Stimulated activated CD8-positive, alpha-beta memory T cell treated with anti-CD3 and anti-CD28 coated beads, Interleukin-7, amount 100 ng/mL, for 1 hour (primary cell): ENCODE measurements at places on chromosomes 3 and 15.

DNA sequence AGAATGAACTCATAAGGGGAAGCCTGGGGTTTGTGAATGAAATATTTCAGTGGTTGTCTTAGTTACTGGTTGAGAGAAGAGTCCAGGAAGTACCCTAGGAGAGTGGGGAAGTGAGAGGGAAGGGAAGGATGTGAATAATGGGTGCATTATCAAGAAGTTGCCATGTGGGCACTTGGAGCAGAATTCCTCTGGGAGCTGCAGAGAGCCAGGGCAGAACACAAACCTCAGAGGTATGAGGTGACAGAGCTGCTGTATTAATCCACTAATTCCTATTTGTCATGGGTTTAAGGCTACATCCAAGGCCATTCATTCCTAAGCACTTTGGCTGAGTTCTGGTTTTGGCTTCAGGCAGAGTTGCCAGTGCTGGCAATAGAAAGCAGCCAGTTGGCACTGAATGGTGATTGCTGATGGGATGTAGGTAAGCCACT lies 29.0 kb downstream of the NDUFB4 start:
- no peak for DNase-seq

- DNase-seq: no peak
Measured at GRCh38 chr15:99416191-99417188, 149.3 kb upstream of the MEF2A start.

- no peak for DNase-seq
Measured at GRCh38 chr15:85592148-85592547, 202.6 kb downstream of the KLHL25 start.

DNA sequence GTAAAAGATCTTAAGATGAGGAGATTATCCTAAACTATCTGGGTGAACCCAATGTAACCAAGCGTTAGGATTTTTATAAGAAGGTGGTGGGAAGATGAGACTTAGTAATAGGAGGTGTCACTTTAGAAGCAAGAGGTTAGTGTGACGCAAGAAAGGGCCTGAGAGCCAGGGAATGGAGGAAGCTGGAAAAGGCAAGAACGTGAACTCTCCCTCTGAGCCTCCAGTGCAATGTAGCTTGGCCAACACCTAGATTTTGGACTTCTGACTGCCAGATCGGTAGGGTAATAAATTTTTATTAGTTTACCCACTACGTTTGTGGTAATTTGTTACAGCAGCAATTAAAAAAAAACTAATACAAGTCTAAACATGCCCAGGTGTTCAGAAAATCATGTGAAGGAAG lies 20.8 kb upstream of the CNTN6 start:
- no peak for DNase-seq

DNA sequence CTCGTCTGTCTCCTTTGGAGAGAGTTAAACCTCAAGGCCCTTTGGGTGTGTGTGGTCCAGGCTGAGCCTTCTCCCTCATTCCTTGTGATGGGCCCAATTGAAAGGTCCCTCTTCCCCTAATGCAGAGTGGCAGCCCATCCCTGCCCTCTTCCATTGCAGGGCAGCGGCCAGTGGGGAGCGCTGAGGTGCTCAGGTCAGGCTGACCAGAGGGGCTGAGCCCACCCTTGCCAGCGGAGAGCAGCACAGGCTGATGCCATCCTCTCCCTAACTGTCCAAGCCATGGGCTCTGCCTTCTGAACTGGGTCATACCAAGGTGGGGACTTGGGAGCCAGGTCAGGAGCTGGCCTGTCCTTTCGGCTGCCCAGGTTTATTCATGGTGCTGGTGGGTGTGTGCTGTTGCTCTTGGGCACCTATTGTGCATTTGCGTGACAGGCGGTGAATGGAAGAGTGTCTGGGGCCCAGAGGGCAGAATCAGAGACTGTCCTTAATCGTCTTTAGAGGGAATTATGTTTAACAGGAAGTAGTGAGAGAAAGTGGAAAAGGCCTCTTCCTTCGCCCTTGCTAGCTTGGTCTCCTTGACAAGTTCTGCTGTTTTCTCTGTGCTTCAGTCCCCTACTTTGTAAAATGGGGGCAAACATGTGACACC lies 96.9 kb downstream of the VGLL4 start:
- no peak for DNase-seq

- DNase-seq: no peak
Measured at GRCh38 chr15:71575474-71576045, 234.8 kb upstream of the NR2E3 start.

DNA sequence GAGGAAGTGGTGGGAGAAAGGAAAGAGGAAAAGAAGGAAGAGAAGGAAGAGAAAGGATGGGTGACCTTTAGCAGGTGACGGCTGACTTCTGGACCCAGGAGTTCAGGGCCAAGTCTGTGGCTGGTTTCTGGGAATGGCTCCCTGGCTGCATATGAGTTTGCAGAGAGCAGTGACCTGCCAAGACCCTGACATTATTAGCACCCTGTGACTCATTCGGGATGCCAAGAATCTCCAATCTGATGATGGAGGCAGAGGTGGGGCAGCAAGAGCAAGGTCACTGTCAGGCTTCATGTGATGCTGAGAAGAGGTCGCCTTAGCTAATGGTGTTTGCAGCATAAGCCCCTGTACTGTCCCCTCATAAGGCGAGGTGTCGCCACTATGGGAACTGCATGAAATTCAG lies 42.6 kb downstream of the MYZAP start:
- no peak for DNase-seq

- DNase-seq: no peak
Measured at GRCh38 chr3:9864200-9864927, 15.7 kb downstream of the CIDEC start.

- no peak for DNase-seq
Measured at GRCh38 chr15:55586808-55587207, 1.3 kb downstream of the PYGO1 start.

DNA sequence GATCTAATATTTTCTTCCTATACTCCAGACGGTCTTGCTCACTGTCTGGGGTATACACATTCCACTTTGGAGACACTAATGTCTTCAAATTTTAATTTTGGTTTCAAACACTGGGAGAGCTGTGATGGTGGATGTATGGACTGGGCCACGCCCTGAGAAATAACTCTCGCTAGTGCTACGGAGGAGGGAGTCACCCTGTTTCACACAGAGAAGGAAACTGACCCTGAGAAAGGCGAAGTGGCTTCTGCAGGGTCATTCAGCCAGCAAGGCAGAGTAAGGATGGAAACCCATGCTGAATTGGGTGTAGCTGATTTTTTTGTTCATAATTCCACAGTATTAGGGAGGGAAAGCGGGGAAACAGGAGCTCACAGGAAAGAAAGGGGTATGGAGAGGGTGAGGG lies 8.6 kb upstream of the SKIC8 start:
- DNase-seq: no peak

- no peak for DNase-seq
Measured at GRCh38 chr3:186054792-186055352, 54.0 kb downstream of the ETV5 start.

DNA sequence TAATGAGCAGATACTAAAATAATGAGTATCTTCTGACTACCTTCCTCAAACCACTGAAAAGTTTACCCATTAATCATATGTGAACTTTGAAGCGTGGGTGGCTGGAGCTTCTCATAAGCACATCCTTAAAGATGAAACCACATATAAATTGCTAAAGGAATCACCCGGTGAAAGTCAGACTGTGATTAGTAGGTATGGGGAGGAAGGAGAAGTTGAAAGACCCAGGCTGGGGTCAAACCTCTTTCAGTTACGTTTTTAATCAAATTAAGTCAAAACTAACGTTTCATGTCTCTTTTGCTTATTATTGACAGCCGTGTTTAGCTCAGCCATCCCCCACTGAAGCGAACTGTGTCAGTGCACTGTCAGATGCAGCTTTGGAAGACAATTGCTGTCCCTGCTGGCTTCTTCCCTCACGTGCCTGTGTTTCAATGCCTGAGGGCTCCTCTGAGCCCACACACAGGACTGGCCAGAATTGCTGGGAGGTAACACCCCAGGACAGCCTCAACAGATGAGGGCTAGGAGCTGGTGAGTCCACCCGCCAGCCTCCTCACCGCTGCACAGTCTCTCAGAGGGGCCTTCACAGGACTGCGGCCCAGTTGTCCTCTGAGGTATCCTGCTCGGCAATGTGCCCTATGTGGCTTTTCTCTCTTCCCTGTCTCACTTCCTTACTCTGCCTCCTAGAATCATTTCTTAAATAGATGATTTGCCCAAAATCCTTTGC lies 29.3 kb upstream of the SH3BP5 start:
- no peak for DNase-seq

DNA sequence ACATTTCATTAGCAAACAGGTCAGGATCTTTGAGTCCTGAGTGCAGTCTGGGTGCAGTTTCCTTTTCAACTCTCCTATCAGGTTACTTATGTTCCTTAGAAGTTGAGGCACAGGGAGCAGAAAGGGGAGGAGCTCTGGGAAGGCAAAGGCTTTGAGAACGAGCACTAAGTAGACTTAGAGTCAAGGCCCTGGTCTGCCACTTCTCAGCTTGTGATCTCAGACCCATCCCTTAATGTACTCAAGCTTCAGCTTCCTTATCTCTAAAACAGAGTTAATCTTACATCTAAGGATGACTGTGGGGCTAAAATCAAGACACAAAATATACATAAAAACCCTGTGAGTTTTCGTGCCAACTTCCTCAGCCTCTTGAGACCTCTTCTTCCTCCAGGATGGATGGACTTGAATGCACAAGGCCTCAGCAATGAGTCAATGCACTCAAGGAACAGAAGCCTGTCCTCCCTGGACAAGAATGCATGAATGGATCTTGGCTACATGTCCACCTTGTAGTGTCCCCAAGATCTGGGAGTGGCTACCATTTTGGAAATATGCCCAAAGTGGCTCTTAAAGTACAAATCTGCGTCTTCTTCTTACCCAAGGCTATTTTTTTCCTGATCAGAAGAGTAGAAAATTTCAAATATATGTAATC lies 105.1 kb downstream of the WDR76 start:
- no peak for DNase-seq

DNA sequence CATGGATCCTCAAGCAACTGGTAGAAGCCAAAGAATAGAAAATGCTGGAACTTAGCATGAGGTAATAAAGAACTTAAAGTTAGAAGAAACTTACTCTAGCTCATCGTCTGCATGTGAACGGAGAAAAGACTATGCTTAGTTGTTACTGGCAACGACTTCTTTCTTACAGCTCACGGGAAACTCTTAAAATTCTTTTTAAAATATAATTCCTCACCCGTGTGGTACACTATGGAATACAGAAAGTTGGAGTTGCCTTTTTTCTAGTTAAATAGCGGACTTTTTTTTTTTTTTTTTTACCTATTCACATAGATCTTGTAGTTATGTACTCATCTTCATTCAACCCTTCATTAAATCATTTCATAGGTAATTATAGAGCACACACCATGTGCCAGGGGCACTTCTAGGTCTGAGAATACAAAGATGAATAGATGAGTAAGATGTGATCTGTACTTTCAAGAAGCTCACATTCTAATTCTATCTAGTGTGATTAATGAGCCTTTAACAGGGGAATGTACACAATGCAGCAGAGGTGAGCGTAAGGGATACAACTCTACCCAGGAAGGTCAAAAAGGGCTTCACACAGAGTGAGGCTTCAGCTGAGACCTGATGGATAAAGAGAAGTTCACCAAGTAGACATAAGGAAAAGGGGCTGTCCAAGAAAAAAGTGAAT lies 18.4 kb upstream of the KCNMB2 start:
- DNase-seq: no peak

- DNase-seq: no peak
Measured at GRCh38 chr3:194637541-194638400, 4.6 kb upstream of the TMEM44 start.

DNA sequence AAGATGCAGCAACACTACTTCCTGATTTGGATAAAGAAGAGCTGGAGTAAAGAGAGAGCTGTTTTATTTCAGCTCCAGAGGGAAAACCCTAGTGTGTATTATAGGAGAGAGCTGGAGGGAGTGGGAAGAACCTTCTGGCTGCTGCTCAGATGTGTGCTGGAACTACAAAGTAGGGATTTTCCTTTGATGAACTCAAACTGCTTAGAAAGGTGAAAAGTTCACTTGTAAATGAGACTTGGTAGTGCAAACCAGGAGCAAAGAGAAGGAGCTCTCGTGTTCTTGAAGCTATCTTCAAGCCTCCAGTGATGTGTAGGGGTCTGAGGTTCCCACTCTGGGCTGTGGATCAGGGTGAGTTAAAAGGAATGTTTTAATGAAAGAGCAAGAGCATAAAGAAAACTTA lies 110.4 kb downstream of the EDEM1 start:
- DNase-seq: no peak

DNA sequence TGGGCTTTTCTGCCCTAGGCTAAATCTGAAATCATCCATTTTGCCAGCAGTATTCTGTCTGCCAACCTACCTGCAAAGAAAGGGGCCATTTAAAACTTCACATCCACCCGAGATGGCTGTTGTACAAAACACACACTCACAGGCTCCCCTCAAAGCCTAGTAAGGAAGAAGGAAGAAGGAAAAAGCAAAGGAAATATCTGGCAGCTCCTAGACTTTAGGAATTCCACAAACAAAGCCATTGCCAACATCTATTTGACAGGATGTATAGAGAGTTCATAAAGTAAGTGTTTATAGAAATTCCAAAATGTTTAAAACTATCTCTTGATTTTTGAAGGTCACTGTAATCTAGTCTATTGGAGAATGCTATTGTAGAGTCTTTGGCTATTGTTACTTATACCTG lies 91.9 kb upstream of the THBS1 start:
- no peak for DNase-seq

GRCh38 chr3:143847787-143848631 lies at the start of gene SLC9A9:
Gene SLC9A9, minus strand, starts transcription at chr3:143848468. Its CDS starts 146 bp downstream, at chr3:143848322.
- no peak for DNase-seq

GRCh38 chr15:60255390-60255789 lies 142.4 kb downstream of the ANXA2 start:
- DNase-seq: no peak

- no peak for DNase-seq
Measured at GRCh38 chr15:83783227-83783626, 129.3 kb downstream of the ADAMTSL3 start.

- DNase-seq: no peak
Measured at GRCh38 chr15:55613727-55614126, 25.6 kb upstream of the PYGO1 start.

GRCh38 chr3:170749765-170750477 lies 120.1 kb downstream of the RPL22L1 start:
- DNase-seq: no peak

GRCh38 chr3:116444115-116444747 lies 1.1 kb downstream of the LSAMP start:
- no peak for DNase-seq

- no peak for DNase-seq
Measured at GRCh38 chr3:125289429-125289981, 77.0 kb upstream of the SLC12A8 start.

DNA sequence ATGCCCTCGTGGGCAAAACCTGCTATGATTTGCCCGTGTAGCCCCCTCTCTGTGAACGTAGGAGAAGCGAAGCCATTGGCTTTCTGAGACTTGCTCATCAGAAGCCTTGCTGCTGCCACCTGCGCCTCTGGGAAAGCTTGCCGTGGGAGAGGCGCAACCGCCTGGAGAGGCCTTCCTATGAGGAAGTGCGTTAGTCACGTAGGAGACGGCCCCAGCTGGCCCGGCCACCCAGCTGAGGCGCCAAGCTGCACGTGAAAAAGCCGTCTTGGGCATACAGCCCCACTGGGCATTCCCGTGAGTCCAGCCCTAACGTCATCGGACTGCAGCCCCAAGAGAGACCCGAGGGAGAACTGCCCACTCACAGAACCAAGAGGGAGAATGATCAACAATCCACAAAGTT lies 49.1 kb upstream of the TJP1 start:
- DNase-seq: no peak
